ENCODE measurements at places on chromosomes 3 and 15.

GRCh38 chr3:144553301-144553700 lies 581.7 kb downstream of the DIPK2A start:
- DNase-seq = no peak

- no peak for DNase-seq
These were observed 61.7 kb upstream of the KCNMB2 start for GRCh38 chr3:178474526-178474925.

DNA sequence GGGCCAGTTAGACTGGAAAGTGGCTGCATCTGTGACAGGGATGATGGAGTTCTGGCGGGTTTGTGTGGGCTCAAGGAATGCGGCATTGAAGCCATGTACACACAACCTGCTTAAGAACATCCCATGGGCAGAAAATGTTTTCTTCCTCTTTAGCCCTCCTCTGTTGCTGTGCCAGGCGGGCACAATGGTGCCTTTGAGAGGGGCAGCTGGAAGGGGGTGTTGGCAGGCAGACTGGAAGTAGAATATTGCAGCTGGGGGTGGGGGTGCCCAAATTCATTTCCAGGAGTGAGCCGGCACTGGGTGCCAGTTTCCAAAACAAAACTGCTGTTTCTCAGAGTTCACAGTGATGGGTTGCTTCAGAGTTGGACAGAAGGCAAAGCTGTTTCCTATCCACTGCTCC lies 91.8 kb upstream of the ETV5 start:
- DNase-seq = no peak

DNA sequence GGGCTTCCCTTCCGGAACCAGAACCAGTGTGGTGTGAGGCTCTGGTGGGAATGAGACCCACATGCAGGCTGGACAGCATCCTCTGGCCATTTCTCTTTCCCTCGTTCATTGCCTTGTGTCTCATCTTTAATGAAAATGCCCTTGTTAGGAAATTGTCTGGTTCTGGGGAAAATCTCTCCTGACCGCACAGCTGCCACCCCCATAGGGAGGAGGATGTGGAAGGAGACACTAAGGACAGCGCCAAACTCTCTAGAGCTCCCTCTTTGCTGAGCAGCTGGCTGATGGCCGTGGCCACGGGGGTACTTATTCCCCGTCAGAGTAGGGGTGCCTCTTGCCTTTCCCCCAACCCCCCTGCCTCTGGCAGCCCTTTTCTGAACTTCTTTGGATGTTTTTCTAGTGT lies 297.6 kb upstream of the C2CD4B start:
- DNase-seq = no peak

- DNase-seq = no peak
These were observed 1.5 kb downstream of the C2CD4A start for GRCh38 chr15:62068071-62068809.

DNA sequence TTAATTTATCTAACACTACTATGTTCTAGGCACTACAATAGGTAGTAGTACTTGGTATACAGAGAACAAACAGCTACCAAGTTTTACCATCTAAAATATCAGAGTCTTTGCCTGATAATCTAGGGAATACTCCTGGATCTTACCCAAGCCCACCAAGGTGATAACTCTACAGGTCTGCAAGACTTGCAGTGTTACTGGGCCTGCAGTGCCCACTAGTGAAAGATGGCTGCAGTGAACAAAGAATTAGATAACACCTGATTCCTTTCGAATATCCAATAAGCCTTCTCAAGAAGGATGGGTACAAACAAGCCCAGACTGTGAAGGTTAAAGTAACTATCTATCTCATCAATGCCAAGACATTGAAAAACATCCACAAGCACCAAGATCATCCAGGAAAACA lies 317.0 kb upstream of the DCBLD2 start:
- no peak for DNase-seq

DNA sequence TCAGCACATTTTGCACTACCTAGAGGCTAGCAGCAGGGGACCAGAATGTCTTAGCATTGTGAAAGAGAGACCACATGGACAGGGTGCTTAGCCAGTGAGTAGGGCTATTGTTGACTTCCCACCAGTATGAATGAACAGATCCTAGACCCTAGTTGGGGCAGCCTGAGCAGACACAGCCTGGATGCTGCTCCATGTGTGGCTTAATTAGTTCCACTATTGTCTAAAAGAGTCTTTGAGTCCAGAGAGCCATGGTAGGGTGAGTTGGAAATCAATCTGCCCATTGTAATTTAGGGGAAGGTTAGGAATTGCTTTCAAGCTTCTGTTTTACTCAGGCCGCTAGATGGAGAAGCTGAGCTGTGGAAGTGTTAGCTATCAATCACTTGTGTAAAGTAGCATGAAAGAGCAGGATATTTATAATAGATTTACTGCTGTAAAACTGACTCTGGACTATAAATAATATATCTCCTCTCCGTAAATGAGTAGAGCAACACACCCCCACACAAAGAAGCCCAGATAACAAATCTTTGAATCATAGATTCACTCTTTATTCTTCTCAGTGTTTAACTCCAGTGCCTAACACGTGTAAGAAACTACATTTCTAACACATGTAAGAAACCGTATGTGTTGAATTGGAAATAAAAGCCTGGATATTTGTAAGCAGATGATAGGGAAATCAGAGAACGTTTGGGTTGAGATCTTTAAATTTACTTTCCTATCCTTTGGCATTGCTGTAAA lies 4.1 kb upstream of the GCSAM start:
- no peak for DNase-seq

DNA sequence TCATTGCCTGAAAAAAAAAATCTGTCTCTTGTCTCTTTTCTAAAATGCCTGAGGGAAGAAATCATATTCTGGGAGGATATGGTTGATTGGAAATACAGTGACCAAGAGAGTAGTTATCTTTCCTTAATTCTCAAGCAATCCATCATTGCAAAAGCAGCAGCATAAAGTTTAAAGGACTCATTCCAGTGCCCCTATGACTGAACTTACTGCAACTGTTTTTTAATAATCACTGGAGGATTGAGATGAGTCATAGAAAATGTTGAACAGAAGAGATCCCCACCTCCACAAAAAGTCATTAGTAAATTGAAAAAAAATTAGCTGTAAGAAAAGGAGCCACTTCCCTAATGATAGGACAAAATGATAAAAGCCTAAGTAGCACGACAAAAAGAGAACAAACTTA lies 121.5 kb downstream of the SLC9A9 start:
- DNase-seq = no peak

DNA sequence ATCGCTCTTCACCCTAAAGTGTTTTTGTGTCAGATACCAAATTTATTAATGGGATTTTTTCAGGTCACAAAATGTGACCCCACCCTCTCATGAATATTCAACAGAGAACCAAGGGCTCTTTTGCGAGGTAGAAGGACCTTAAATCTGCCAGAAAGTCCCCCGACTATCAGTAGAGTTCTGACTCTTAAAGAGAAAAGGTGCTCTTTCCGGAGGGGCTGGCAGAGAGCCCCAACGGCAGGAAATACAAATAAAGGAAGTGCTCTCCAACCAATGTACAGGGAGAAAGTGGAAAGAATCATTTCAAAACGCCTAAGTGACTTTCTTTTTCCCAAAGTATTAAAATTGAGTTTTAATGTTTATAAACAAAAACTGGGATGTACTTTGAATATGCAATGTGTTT lies 517.2 kb downstream of the FOXP1 start:
- DNase-seq = no peak
